ENCODE measurements at places on chromosomes 6 and 20.

GRCh38 chr20:8373579-8373978 is 241.5 kb downstream of the PLCB1 start:
- DNase-seq: no peak

GRCh38 chr20:32966881-32967781 is 37.1 kb downstream of the SUN5 start:
- no peak for DNase-seq

- DNase-seq: no peak
Measured at GRCh38 chr6:43910149-43910637, 140.2 kb downstream of the VEGFA start.

DNA sequence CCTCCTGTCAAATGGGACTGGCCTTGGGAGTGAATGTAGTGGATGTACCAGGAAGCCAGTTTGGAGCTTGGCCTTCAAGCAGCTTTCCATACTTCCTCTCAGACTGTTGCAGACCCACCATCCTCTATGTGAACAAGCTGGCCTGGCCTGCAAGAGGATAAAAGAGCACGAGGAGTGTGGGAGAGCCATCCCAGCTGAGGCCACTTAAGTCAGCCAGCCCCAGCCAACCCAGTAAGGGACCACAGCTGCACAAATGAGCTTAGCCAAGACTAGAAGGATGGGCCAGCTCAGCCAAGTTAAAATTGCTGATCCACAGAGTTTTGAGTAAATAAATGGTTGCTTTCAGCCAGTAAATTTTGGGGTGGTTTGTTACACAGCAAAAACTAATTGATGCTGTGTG is 156.9 kb upstream of the SOX4 start:
- no peak for DNase-seq

DNA sequence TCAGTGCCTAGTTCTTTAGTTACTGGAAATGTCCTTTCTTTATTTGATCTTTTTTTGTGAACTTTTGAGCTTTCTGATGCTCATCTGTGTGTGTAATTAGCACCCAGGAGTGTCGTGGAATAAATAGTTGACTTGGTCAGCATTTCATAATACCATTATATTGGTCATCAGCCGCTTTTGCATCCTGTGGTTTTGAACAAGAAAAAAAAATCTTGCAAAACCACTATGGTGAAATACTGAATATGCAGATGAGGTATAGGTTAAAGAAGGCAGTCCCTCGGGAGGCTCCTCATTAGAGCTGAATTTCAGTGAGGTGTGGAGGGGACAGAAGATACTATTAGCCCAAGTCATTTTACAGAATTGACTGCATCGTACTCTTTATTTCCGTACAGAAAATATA is 90.1 kb downstream of the FOXO3 start:
- no peak for DNase-seq

DNA sequence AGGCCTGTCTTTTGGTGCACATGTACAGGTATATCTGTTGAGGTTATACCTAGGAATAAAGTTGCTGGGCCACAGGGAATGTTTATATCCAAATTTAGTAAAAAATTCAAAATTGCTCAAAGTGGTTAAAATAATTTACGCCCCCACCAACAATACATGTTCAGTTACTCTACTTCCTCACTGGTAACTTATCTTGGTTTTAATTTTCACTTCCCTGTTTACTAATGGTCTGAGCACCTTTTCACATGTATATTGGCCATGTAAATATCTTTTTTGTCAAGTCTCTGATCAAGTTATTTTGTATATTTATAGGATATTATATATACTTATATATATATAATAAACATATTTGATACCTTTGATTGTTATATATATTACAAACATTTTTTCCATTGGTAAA is 9.7 kb downstream of the PDE7B start:
- DNase-seq: no peak

DNA sequence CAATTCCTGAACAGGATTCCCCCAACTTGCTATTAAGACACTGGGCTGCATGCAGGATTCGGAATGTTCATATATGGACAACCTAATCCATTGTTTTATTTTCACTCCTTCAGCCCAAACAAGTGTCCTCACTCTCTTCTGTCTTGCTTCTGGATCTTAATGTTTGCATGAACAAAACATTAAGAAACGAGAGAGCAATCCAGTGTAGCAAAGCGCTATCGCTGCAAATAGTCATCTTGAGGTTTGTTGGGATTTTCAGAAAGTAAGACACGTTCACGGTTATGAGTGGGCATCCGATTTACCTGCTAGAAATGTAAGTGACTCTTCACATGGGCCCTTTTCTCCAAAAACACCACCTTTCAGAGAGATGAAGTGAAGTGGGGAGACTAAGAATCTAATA is 156.4 kb downstream of the MBOAT1 start:
- no peak for DNase-seq
